ENCODE measurements at places on chromosomes 11 and 22. TPM values are rescaled to one million over a fixed set of nuclear protein-coding genes. Genes with fewer than 3 reads are reported as not detected.

Gene NCAM1
- total RNA-seq, result 42.0 TPM

- no peak for DNase-seq
Measured at GRCh38 chr22:23565305-23565914, 14.7 kb downstream of the IGLL1 start.

- no peak for DNase-seq
Measured at GRCh38 chr22:24145446-24146193, 35.7 kb upstream of the SUSD2 start.

- DNase-seq, result no peak
Measured at GRCh38 chr11:126194121-126194543, 17.3 kb downstream of the RPUSD4 start.

- no peak for DNase-seq
Measured at GRCh38 chr22:23182309-23183060, 2.2 kb downstream of the BCR start.

DNA sequence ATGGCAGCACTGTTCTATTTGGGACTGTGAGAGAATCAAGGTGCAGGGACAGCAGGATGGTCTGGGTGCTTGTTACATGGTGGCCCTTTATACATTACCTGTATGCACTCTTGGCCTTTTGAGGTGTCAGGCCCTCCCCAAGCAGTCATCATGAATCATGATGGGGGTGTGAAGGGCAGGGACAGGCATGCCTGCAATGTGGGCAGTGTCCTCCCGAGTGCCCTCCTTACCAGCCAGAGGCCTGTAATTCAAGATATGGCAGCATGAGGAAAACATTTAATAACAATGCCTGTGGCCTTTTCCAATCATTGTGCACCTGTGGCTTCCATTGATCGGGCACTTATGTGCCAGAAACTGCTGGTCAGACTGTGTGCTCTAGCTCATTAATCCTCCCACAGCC, 25.5 kb upstream of the CYP2D6 start:
- no peak for DNase-seq

Gene LIPT2
- 12.9 TPM for total RNA-seq

Gene CCND1
- 142 TPM for total RNA-seq

Gene TENM4
- 13.3 TPM for total RNA-seq

DNA sequence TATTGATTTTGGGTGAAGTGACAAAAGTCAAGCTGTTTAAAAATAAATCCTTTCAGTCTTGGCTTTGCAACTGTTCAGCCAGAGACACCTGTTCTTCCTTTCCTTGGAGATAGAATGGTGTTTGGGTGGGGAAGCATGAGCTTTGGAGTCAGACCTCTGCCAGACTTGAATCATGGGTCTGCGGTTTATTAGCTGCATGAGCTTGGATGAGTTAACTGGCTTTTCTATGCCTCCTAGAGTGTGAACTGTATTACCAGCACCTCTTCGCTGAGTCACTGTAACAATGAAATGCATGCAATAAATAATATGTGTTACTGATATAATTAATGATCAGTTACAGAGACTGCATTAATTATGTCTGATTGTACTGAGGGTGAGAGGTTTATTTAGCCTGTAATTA, 13.5 kb upstream of the MYEOV start:
- DNase-seq, result no peak

- DNase-seq, result peak; percentile 33
Measured at GRCh38 chr11:126310200-126310991, 6.5 kb downstream of the DCPS start.

- DNase-seq, result no peak
Measured at GRCh38 chr22:50573491-50574382, 4.5 kb downstream of the CPT1B start.

DNA sequence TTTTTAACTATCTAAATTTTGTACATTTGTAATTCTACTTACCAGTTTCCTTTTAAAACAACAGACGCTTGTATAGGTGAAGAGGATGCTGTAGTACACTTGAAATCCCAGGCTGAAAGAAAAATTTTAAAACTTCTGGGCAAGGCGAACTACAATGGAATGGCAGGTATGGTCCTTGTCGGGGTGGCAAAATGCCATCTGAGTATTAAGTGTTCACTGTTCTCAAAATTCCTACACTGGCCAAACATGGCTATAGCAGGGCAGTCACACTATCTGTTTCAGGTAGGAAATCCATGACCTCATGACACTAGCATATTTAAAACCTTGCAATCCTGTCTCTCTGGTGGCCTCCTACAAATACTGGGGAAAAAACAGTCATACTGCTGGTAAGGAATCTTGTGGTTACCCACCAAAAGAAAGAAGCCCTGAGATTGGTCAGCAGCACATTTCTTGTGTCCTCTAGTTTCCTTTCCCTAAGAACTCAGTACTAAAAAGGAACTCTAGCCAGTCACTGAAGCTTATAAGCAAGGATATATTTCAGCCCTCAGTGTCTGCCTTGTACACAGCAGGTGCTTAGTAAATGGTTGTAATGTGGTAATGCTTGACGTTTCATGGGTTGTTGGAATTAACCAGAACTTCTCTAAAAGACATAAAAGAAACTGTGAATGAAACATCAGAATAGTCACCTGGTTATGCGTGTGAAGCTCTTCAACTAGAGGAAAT, 5.2 kb upstream of the ZC3H12C start:
- no peak for DNase-seq

DNA sequence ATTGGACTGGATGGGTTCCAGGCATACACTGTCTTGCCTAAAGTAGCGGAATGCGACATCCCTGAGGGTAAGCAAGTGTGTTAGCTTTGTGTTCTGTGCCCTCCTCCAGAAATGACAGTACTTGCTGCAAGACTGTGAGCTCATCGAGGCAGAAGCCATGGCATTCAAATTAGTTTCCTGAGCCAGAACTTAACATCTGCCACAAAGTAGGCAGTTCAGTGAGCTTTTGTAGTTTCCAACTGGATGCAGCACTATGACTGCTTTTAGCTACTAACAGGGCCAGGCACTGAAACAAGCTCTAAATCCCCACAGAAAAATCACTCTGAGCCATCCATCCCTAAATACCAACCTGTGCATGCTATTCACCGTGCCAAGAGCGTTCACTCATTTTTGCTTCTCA, 1.2 kb upstream of the FAR1 start:
- DNase-seq, result no peak

Gene PGAP2
- total RNA-seq, result 4.4 TPM

Gene CTSF
- total RNA-seq, result 195 TPM

- no peak for DNase-seq
Measured at GRCh38 chr11:47179655-47179991, 2.9 kb upstream of the ARFGAP2 start.

Gene BMAL1
- 40.8 TPM for total RNA-seq

GRCh38 chr22:29784451-29785361, 17.5 kb downstream of the UQCR10 start:
- no peak for DNase-seq

DNA sequence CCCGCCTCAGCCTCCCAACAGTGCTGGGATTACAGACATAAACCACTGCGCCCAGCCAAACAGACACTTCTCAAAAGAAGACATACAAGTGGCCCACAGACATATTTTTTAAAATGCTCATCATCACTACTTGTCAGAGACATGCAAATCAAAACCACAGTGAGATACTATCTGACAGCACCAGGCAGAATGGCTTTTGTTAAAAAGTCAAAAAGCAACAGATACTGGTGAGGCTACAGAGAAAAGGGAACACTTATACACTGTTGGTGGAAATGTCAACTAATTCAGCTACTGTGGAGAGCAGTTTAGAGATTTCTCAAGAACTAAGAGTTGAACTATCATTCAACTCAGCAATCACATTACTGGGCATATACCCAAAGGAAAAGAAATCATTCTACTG, 67.0 kb downstream of the ARHGAP20 start:
- DNase-seq, result no peak

DNA sequence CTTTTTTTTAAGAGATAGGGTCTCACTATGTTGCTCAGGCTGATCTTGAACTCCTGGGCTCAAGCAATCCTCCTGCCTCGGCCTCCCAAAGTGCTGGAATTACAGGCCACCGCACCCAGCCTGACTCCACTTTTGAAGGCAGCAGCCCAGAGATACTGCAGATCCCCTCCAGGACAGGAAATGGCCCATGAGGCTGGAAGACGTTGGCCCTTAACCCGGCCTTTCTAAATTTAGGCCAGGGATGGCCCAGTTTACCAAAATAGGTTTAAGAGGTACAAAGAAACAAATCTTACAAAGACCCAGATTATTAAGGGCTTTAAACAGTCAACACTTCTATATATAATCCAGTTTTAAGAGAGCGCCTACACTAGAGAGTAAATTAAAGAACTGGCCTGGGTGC, 32.2 kb downstream of the CPT1A start:
- no peak for DNase-seq

Gene CPSF7
- total RNA-seq, result 69.7 TPM

Gene GALNT18
- 57.8 TPM for total RNA-seq

GRCh38 chr11:126694065-126694625, 306.4 kb downstream of the KIRREL3 start:
- no peak for DNase-seq

GRCh38 chr22:48227341-48228018, 1465.0 kb downstream of the TBC1D22A start:
- DNase-seq, result no peak

DNA sequence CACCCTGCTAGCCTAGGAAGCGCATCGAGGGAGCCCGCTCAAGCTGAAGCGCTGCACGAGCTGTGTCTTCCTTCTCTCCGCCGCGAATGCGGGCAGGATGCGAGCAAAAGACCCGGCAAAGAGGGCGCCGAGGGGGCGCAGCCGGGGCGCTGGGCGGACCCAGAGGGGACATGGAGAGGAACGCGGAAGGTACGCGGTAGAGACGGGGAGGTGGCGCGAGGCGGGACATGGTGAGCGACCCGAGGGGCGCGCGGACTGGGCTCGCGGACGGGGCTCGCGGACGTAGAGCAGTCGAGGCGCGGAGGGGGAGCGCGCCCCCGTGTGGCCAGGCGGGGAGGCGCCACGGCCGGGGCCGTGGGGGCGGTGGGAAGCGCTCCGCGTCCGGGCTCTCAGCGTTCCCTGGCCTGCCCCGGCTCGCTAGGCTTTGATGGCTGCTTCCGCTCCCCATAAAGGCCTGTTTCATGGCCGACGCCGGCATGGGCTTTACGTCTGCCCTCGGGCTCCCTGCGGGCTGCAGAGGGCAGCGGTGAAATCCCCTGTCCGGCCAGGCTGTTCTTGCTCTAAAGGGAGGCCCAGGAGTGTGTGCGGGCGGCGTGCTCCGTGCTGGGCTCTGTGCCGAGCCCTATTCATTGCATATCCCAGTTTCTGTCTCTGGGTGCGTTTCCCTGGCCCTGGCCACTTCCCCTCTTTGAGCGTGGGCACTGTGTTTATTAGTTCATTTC, 31.2 kb upstream of the TRIM29 start:
- DNase-seq, result no peak

Gene OR4A16
- not detected for total RNA-seq

DNA sequence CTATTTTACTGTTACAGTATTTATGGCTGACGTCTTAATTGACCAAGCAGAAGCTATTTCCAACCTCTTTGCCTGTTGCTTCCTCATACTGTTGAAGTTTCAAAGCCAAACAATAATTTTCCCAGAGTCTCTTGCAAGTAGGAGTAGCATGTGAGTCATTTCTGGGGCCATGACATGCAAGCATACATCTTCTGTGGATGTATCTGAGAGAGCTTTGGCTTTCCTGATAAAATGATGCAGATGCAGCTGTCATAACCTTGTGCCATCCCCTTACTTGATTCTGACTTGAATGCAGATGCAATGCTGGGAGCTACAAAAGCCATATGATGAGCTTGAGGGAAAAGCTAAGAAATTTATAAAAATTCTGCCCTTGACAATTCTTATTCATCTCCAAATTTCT, 243.1 kb upstream of the TENM4 start:
- no peak for DNase-seq

Gene CD6
- 2.2 TPM for total RNA-seq

Gene BRSK2
- 1.2 TPM for total RNA-seq

DNA sequence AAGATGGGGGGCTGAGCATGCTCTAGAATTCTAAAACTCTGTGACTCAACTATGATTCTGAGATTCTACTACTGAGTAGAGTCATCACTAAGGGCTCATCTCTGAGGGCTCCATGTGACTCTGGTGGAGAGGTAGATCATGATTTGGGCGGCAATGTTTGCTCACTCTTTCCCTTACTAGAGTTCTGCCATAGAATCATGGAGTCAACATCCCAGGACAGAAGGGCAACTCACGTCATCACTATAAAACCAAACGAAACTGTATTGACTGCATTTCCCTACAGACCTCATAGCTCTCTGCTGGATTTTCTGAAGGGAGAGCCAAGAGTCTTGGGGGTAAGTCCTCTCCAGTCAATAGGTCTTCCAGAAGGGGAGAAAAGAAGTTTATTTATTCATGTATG, at the start of gene MS4A14:
Gene MS4A14, plus strand, starts transcription at position 78 of the 400 bp plus-strand sequence. Its CDS starts 120 bp downstream, at position 198.
- DNase-seq, result no peak

Gene NECTIN1
- 4.4 TPM for total RNA-seq

Gene PHF21B
- total RNA-seq, result 2.1 TPM

DNA sequence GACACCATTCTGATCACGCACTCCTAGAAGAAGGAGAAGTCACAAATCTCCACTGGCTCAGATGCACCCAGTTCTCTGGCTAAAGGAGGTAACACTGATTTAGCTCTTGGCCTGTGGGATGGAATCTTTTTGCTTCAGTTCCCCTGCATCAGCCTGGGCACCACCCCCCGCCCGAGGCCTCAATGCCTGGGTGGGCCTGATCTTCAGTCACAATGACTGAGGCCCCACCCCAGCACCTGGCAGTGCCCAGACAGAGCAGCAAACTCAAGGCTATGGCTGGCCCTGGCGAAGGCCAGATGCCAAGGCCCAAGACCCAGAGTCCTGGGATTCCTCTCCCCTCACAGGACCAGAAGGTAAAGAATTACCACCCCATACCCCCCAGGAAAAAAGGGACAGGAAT, 5.0 kb downstream of the CYB561A3 start:
- no peak for DNase-seq

Gene OR1S2
- total RNA-seq, result not detected

Gene KCNJ5
- 6.9 TPM for total RNA-seq

GRCh38 chr11:18310800-18311340, 11.1 kb downstream of the HPS5 start:
- DNase-seq, result no peak

Gene CRYBA4
- total RNA-seq, result not detected

- no peak for DNase-seq
Measured at GRCh38 chr11:34565417-34566207, 52.0 kb upstream of the ELF5 start.

- no peak for DNase-seq
Measured at GRCh38 chr22:31923747-31924146, 20.6 kb upstream of the YWHAH start.

Gene THY1
- 15.4 TPM for total RNA-seq

DNA sequence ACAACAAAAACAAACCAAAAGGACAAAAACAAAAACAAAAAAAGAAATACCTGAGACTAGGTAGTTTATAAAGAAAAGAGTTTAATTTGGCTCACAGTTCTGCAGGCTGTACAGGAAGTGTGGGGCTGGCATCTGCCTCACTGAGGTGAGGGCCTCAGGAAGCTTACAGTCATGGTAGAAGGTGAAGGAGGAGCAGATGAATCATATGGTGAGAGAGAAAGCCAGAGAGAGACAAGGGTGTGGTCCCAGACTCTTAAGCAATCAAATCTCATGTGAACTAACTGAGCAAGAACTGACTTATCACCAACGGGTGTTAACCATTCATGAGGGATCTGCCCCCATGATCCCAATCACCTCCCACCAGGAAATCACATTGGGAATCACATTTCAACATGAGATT, 58.8 kb upstream of the ZBED5 start:
- no peak for DNase-seq

All from thoracic aorta (tissue), 2 donors.